Left renal cortex interstitium (tissue), 4 donors: ENCODE measurements at places on chromosomes 1 and 21.

DNA sequence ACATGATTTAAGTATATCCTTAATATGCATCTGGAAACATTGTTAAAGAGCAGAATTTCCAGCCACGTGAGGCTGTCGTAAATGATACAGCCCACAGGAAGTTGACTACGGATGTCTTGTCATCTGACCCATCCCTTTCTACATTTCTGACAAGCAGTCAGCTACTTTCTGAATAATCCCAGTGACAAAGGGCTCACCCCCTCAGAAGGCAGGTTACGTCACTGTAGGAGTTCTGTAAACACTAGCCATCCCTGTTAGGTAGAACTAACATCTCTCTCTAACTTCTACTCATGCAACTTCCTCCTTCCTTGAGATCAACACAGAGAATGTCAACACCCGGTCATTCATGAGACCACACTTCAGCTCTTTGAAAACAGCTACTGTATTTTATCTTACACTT, 259.2 kb downstream of the GREM2 start:
- no peak for DNase-seq

DNA sequence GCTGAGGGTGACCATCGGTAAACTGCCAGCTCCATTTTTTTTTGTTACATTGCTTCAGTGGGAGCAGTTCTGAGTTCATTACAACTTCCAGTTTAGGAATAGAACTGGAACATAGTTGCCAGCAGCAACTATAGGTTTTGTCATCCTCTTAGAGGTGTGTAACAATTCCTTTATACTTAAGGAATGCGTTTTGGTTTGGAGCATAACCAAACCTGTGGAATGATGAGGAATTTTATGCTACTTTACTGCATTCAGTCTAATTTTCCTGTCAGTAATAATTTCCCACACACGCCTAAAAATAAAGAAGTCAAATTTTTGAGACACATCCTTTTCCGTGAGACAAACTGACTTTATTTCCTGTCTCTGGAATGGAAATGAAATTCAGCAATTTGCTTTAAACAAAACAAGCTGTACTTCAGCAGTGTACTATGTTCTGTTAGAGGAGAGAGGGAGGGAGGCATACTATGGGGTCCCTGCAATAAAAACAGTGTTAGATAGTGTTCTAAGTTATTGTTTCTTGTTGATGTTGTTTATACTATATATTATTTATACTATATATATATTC, 4.8 kb upstream of the AMPD1 start:
- no peak for DNase-seq

- DNase-seq, result no peak
Observed at GRCh38 chr1:152517237-152517811, 3.0 kb downstream of the CRCT1 start.

DNA sequence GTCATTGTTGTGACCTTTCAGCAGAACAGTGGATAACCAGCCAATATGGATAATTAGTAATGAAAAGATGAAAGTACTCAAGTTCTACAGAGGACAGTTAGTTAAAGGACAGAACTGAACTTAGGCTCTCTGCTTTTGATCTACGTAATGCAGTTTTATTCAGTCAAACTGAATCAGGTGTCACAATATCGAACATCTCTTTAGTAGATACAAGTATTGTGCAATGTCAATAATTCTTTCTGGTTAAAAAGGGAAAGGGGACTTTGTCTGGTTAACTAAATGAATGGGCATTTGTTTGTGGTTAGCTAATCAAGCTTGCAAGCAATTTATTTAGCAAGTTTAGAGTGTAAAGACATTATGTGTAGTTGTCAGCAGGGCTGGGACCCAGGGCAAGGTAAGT, 562.2 kb upstream of the PTBP2 start:
- DNase-seq, result no peak

DNA sequence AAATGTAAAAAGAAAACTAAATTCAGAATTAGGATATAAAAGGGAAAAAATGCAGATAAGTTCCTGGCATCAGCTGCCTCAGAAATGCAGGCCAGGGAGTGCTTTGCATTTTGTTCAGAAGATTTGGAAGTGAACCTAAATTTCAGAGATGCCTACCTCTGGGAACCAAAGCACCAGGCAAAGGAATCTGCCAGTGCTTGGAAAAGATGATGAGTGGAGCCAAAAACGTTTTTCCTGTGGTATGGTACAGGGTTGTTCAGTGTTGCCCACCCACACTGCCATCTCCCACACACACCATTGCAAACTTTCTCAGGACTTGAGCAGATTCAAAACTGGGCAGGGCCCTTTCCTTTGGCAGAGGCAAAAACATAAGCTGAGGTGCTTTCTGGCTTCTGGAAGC, 349.5 kb downstream of the TGFB2 start:
- DNase-seq, result no peak

GRCh38 chr1:112265931-112266330, 130.1 kb upstream of the CTTNBP2NL start:
- DNase-seq, result no peak

- DNase-seq, result no peak
Observed at GRCh38 chr1:61152469-61153105, 70.2 kb downstream of the NFIA start.

DNA sequence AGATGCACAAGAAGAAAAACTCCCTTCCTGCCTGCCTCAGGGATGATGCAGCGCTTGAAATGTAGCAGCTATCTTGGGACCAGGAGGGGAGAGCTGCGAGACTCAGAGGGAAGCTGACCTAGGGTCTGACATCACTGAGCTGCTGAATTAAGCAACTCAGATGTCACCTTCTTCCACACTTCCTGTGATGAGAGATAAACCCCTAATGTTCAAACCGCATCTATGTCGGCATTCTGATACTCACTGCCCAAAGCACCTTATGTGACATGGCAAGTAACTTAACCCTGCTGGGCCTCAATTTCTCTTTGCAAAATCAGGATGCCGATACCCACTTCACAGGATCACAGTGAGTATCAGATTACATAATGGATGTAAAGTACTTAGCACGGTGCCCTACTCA, 9.1 kb upstream of the AK2 start:
- no peak for DNase-seq

DNA sequence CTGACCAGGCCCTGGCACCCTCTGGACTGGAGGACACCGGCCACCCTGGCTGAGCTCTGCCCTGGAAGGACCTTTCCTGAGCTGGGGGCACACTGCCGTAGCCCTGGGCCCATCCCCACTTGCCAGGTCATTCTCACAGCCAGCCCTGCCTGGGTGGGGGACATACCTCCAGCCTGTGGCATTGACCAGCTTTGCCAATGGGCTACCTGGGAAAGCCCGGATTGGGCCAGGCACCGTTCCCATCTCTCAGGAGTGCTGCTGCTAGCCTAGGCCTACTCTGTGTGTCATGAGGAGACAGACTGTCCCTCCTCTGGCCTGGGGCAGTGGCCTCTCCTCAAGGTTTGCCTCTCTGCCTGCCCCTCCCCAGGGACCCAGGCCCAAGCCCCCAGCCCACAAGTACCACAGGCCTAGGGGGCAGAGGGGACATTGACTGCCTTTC, 40.0 kb downstream of the COQ8A start:
- DNase-seq, result no peak

DNA sequence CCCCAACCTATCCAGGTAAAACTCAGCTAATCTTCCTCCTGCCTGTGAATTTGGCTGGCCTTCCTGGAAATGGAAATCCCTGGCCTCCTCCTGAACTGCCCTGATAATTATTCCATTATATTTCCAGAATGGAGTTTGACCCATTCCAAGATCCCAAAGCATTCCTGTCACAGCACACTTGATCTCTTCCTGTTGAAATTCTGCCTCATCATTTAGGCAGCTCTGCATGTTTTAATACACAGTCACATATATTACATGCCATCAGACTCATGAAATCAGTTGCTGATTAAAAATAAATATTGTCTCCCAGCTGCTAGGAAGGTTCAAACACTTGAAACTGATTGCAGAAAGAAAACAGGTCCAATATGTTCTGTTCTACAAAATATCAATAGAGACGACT, 148.2 kb upstream of the PALMD start:
- DNase-seq, result no peak

GRCh38 chr1:87089823-87090222, 175.4 kb downstream of the HS2ST1 start:
- no peak for DNase-seq

DNA sequence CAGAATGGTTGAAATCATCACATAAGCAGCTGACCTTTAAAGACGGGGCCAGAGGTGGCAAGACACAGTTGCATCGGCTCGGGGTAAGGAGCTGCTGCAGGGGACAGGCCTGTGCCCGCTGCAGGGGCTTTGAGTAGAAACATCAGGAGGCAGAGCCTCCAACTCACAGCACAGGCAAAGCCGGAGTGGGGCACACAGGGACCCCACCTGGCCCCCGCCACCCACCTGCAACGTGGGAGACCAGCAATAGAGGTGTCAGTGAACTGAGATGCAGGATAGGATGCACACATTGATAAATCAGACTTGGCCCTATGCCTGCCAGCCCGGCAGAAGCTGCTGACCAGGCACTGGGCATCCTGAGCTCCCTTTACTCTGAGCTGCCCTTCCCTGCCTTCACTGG, 257.2 kb downstream of the NPHP4 start:
- DNase-seq, result no peak

DNA sequence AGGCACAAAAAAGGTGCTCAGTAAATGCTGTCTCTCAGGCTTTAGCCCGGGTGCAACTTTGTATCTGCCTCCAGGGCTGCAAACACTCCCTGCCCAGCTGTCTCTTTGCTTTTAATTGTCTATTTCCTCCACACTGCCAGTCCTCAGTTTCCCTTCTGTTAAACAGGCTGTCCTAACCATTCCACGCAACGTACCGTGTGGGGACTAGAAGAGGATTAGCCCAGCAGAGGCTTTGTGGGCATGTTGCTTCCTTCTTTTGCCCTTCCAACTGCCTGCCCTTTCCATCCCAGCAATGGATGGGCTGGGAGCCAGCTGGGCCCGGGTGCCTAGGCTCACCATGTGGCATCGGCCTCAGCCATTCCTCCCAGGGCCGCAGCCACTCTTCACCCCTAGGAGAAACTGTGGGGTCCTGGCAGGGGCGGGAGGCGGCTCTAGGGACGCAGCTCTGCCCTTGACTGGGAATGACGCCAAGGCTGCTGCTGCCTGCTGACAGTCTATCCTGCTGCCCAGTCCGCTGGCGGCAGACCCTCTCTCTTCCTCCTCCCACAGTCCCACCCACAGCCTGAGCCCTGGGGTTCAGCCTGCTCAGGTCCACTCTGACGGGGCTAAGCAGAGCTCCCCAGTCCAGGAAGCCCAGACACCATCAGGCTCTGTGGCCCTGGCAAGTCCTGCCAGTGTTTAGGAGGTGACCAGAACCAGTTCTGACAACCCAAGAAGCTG, 40.6 kb upstream of the LRP8 start:
- no peak for DNase-seq

DNA sequence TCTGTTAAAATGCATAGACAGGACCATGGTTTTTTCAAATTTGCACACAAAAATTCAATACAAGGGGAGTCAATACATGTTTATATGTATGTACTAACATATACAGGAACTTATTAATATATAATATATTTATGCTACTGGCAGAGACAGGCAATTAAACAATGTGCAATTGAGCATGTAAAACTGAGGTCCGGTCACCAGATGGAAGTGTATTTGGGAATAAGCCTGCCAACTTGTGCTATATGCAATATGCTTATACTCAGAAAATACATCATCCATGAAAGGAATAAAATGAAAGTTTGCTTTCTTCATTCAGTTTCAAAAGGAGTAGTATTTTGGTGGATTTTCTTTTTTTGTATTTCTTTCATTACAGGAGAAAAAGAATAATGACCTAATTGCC, 640.2 kb upstream of the CXADR start:
- no peak for DNase-seq

DNA sequence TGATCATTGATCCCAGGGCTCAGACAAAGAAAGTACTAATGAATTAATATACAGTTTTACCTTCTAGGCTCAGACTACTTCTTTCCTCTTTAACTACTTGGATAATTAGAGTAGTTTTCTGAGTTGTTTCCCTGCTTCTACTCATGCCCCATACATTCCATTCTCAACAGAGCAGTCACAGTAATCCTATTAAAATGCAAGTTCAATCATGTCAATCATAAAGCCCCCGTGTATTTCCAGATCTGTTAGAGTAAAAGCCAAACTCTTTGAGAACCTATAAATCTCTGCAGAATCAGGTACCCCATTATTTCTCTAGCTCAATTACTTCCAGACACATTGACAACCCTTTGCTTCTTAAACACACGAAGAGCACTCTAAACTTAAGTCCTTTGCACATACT, 242.1 kb upstream of the PRMT6 start:
- no peak for DNase-seq

DNA sequence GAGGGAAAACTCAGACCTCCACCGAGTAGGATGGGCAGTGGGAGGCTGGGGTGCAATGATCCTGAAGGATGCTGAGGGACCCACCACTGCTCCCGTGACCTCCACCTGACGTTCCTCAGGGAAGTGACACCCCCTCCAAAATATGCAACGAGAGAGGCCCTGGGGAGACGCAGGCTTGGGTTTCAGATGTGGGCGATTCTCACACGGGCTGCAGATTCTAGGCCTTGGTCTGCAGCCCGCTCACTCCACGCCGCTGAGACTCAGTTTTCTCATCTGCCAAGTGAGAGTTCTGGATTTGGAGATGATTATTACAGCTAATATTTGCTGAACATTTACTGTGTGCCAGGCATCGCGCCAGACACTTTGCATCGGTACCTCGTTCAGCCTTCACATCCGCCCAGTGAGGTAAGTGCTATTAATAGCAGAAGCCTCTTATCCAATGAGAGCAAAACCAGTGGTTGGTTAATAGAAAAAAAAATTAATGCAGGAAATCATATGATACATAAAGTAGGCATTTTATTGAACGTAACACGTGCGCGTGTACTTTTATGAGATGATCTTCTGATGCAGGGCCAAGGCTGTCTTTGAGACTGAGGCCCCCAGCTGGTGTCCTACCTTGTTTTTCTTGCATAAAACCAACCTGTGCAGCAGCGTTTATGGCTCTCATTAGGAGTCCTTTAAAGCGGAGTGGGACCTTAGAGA, 102.0 kb upstream of the RUNX3 start:
- no peak for DNase-seq

DNA sequence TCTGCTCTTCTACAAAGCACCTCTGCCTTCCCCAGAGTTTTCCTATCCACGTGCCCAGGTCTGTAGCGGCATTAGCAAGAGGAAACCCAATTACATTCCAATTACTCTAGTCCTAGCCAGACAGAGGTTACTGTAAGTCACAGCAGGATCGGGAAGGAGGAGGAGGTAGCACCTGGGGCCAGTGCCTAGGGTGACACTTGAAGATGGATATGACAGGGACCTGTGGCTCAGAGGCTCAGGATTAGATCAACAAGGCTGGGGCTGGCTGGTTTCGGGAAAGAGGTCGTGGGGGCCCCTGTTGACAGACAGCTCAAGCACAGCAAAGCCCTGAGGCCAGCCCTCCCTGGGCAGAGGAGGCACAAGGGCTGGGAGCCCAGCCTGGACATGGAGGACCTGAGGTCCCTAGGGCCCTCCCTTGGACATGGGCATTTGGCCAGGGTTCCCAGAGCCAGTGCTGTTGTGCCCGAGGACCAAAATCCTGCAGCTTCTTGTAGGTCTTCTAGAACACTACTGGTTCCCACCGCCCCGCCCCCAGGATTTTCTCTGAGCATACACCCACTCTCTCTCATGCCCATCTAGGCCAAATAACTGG, 3.0 kb upstream of the HCRTR1 start:
- no peak for DNase-seq
